Fibroblast of skin of left biceps (primary cell): ENCODE measurements at places on chromosomes 13 and 19.

GRCh38 chr13:22200440-22200839 lies 529.6 kb downstream of the FGF9 start:
- DNase-seq = no peak

DNA sequence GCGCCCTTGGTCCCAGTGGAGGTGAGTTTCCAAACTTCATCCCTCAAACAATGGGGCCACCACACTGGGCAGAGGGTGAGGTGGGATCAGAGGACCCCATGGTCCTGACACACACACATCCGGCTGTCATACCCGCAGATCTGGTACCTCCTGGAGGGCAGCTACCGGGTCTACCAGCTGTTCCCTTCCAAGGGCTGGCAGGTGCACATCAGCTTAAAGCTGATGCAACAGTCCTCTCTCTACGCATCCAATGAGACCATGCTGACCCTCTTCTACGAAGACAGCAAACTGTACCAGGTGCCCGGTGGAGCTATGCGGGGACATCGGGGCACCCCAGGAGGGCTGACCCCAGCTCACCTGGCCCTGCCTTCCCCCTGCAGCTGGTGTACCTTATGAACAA lies 14.0 kb upstream of the PSMD8 start:
- no peak for DNase-seq

DNA sequence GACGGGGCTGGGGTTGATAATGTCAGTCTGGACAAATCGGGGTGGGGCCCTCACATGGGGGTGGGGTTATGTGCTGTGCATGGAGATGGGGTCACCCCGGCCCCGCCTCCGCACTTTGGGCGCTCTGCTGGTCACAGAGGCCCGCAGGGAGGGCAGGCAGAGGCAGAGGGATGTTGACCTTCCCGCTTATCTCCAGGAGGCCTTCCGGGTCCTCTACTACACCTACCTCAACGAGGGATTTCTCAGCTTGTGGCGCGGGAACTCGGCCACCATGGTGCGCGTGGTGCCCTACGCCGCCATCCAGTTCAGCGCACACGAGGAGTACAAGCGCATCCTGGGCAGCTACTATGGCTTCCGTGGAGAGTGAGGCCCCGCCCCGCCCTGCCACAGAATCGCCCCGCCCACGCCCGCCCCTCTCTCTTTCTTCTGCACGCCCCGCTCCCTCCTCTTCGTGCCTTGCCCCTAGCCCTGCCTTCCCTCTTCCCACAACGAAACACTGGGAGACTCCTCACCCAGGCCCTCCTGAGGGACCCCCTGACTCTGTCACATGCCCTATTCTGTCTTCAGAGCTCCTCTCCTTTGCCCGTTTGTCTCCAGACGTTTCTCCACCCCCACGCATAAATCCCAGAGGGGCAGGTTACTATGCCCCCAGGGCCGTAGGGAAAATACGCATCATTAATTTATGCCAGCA lies 32.8 kb downstream of the TMEM161A start:
- DNase-seq = peak; percentile 19

GRCh38 chr19:58511353-58512208 lies at the start of gene SLC27A5:
TSS of gene SLC27A5 (minus strand) at chr19:58511992. CDS start at chr19:58511955, 37 bp downstream.
- no peak for DNase-seq

- no peak for DNase-seq
These were observed 141.6 kb downstream of the RXFP2 start for GRCh38 chr13:31880851-31881494.

DNA sequence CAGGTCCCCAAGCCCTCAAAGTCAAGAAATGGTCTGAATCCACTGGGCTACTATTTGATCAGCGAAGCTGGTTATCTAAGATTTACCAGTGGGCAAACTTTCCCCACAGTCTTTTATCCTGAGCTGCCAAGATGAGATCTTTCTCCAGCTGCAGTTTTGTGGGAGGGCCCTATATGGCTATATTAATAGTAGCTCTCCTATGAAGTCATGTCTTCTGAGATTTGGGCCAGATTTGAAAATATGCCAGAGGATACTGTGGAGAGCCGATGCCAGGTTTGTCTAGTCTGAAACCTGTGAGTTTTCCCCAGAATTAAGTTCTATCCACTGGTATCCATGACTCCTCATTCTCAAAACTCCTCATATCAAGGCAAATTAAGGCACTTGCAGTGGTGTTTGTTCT lies 173.2 kb downstream of the FLT1 start:
- no peak for DNase-seq

DNA sequence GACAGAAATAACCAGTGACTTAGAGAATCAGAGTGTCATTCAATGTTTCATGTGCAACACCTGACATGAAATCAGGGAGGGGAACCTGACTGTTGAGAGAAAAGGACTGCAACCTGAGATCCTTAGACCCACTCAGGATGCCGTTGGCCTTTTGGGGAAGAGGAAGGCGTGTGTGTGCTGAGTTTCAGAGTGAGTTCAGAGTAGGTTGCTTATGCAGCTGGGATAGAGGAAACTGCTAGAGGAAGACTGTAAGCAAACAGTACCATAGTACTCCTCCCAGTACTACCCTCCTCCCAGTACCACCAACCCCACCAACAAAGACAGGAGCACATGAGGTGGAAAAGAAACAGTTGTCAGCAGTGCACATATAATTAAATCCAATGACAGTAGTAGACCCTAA lies 63.7 kb downstream of the KL start:
- DNase-seq = no peak

DNA sequence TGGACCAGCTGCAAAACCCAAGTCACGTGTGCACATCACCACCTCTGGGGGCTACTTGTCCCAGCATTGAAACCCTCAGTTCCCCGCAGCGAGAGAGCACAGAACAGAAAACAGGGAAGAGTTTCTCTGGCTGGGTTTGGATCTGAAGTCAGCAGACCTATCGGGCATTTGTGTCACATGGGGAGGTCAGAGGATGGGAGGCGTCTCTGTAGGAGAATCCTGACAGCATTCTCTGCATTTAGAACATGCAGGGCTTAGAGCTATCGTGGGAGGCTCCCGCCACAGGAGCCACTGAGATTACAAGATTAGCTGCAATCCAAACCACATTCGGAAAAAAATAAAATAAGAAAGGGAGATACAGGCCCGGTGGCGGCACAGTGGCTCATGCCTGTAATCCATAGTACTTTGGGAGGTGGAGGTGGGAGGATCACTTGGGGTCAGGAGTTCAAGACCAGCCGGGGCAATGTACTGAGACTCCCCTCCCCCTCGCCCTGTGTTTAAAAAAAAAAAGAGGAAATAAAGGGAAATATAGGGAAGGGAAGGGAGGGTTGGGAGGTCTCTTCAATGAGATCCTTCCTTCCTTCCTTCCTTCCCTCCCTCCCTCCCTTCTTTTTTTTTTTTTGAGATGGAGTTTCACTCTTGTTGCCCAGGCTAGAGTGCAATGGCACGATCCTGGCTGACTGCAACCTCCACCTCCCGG lies 2.9 kb upstream of the TLE6 start:
- DNase-seq = no peak

- DNase-seq = no peak
These were observed 50.4 kb downstream of the MYO9B start for GRCh38 chr19:17125728-17126677.

- DNase-seq = no peak
These were observed 29.3 kb downstream of the SLC7A1 start for GRCh38 chr13:29566206-29566605.

DNA sequence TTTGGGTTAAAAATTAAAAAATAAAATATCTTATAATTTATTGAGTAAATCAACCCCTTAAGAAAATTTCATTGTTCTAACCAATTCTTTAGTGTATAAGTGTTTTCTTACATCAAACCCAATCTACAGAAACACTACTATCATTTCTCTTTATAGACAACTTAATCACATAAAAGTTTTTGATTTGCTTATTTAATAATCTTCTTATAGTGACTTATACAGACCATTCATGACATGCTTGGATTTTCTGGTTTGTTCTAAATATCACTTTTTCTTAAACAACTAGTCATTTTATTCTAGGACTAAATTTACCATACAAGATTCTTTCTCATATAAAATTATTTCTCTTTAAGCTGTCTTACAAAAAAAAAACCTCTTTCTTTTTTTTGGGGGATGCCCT lies 27.3 kb upstream of the ZSCAN5A start:
- no peak for DNase-seq

DNA sequence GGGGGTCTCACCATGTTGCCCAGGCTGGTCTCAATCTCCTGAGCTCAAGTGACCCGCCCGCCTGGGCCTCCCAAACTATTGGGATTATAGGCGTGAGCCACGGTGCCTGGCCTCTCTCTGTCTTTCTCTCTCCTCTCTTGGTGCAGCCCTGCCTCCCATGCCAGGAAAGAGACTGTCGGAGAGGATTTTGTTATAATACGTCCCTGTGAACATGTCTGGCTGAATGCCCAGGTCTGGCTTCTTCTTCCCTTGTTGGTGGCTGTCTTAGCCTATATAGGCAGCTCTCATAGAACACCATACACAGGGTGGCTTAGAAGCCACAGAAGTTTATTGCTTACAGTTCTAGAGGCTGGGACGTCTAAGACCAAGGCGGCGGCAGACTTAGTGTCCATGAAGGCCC lies 46.4 kb downstream of the PEX11G start:
- DNase-seq = no peak

- DNase-seq = peak; percentile 5
These were observed 40.6 kb downstream of the KATNAL1 start for GRCh38 chr13:30266756-30267155.

DNA sequence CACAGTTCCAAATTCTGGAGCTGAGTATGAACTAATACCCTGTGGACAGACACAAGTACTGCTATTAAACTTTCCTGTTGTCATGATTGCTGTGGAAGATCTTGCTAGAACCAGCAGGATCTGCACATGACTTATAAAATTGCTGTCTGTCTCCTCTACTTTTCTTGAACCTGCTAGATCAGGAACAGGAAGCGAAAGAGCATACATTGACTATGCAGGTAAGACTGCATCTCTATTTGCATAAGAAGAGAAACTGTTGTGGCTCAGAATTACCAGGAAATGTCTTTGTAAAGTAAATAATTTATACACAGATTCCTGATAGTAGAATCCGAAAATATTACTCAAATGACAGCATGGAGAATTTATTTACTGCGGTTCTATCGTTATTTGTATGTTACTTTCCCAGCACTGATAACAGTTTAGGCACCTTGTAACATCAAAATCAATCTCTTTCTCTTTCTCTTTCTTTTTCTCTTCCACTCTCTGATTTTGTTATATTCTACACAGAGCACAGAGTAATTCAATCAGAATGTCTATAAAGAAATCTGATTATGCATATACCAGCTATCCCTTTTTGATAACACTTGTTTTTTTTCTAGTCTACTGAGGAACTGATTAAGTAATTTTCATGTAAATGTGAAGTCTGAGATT lies 226.5 kb downstream of the MYO16 start:
- no peak for DNase-seq

GRCh38 chr19:36685835-36686234 lies 1.6 kb upstream of the ZNF567 start:
- no peak for DNase-seq

DNA sequence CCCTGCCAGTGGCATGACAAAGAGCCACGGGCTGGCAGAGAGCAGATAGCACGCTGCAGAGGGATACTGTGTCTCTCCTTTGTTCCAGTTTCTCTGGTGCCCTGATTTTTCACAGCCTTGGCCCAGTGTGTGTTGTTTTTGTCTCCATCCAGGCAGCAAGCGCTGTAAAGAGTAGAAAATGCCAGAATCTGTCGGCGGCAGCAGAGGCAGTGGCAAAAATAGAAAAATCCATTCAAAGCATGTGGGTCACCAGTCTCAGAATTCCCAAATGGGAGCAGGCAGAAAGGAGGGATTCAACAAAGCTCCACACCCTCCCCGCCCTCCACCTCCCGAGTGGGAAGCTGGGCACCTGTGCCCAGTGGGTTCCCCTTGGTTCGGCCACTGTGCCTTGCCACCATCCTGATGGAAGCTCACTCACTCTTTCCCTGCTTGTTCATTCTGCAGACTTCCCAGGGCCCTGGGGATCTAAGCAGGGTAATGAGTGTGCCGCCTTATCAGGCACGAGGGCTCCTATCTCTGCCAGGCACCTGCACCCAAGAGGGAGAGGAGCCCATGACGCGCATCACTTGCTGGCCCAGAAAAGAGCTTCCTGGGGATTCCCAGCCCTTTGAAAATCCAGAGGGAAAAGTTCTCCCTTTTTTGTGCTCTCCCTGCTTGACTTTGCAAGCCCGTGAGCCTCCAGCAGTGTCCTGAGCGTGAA lies 416.9 kb downstream of the IRS2 start:
- DNase-seq = no peak

DNA sequence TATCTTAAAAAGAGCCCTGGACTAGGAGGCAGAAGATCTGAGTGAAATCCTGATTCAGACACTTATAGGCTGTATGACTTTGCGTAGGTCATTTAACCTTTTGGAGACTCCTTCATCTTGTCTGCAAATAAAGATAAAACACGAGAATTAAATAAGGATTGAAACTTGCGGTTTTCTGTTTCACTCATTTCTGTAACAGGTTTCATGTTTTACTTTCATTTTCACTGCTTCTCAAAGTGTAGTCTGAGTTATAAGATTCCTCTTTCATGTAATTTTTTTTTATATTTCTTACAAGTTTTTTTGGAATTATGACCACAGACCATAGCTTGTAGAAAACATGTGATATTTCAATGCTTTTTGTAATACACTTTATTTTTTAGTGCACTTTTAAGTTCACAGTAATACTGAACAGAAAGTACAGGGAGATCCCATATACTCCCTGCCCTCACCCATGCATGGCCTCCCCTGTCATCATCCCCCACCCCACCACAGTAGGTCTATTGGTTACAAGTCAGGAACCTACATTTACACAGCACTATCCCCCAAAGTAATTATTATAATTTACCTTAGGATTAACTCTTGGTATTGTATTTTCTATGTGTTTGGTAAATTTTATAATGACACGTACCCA lies 174.6 kb downstream of the ITGBL1 start:
- DNase-seq = no peak

DNA sequence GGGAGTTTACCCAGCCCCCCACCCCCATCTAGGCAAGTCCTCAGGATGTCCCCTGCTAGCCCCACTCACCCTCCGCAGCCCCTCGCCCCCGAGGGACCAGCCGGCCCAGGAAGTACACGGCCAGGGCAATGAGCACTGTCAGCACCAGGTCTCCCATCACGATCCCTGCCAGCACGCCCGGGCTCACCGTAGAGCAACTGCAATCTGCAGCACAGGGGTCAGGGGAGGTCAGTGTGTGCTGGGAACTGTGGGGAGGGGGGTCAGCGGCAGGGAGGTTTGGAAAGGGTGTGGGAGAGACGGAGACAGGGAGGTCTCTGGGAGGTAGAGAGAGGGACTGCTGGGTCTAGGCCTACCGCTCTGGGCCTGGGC lies 734 bp downstream of the TYROBP start:
- no peak for DNase-seq
